ENCODE measurements at places on chromosomes 12 and 14. TPM values are rescaled to one million over a fixed set of nuclear protein-coding genes. Genes with fewer than 3 reads are reported as not detected.

The REM2 gene
- total RNA-seq, result 0.41 TPM

The ZNF219 gene
- total RNA-seq, result 35.2 TPM

GRCh38 chr12:2282318-2282717 is 229.5 kb downstream of the CACNA1C start:
- no peak for DNase-seq

DNA sequence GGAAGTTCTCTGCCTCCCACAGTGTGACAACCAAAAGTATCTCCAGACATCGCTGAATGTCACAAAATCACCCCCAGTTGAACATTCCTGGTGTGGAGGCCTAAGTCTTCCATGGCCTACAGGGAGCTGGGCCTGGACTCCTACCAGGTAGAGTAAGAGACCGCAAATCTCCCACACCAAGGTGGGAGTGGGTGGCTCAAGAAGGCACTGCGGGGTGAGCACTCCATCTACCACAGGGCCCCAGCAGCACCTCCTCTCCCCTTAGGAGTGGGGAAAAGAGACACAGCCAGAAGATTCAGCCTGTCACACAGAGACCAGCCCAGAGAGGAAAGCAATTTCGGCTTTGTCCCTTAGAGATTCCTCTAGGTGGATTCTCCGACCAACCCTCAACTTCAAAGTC is 25.5 kb downstream of the LRTM2 start:
- peak; percentile 33 for DNase-seq

- DNase-seq, result no peak
Observed at GRCh38 chr12:107775093-107775721, 703 bp downstream of the ASCL4 start.

GRCh38 chr14:88340357-88340756 is 17.3 kb upstream of the KCNK10 start:
- no peak for DNase-seq

- no peak for DNase-seq
Observed at GRCh38 chr14:96888593-96888992, 91.4 kb downstream of the VRK1 start.

DNA sequence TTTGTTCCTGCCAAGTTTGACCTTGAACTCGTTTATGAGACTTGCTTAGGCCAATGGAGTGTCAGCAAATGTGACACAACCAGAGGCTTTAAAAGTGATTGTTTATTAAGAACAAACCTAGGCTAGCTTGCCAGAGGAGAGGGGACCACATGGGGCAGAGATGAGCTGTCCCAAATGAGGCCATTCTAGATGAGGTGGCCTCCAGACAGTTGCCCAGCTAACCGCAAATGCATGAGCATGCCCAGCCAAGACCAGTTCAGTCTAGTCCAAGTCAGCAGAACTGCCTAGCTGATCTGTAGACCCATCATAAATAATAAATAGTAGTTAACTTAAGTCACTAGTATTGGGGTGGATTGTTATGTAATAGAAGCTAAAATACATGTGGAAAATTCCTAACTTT is 172.8 kb upstream of the DYRK2 start:
- no peak for DNase-seq

DNA sequence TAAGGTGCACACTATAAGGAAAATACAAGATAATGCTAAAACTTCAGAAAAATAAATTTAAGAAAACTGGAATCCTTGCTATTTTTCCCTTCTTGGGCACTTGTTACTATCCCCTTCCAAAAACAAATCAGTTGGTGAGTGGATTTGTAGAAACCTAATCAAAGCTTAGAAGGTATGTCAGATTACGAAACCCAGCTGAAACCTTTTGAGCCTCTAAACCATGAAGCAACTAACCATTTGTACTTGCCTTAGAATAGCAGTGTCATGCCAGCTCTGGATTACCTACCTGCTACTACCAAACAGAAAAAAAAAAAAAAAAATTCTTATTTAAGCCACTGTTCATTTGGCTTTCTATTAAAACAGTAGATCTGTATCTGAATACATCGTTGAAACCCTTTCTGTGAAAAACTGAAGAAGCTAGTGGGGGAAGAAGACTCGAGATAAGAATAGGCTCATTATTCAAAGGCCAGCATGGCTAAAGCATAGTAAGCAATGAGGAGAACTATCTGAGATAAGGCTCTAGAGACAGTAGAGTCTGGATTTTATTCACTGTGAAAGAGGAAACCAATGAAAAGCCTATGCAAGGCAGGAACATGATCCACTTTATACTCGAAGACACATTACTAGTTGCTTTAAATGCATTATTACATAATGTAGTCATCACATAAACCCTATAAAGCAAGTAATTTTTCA is 30.2 kb downstream of the OSBPL8 start:
- no peak for DNase-seq

Measured in Caco-2 (cell line).